ENCODE measurements at places on chromosomes 6 and 20.

DNA sequence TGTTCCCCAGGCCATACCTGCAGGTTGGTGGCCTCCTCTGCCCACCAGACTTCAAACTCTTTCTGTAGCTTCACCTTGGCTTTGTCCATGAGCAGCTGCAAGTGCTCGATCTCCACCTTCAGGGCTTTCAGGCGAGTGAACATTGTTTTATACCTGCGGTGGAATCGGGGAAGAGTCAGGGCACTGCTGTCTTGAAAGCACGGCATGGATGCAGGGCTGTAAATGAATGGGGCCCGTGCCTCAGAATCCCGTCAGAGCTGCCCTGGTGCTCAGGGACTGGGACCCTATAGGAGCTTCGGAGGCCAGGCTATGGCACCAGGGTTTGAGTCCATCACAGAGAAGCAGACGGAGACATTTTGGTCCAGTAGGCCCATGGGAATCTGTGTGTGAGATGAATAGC, 37.9 kb upstream of the KCNK16 start:
- no peak for DNase-seq

DNA sequence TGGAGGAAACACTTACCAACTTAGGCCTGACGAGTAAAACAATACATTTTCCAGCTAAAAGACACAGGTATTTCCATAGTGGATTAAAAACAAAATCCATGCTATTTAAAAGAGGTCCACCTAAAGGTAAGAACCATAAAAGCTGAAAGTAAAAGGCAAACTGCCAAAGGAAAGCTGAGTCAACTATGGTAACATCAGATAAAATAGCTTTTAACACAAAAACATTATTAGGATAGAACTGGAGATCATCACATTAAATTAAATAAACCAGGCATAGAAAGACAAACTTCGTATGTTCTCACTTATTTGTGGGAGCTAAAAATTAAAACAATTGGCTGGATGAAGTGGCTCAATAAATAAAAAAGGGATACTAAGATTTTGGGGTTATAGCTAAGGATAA, 166.8 kb upstream of the SLC22A16 start:
- no peak for DNase-seq

GRCh38 chr6:33633084-33633461, 12.0 kb downstream of the ITPR3 start:
- no peak for DNase-seq

DNA sequence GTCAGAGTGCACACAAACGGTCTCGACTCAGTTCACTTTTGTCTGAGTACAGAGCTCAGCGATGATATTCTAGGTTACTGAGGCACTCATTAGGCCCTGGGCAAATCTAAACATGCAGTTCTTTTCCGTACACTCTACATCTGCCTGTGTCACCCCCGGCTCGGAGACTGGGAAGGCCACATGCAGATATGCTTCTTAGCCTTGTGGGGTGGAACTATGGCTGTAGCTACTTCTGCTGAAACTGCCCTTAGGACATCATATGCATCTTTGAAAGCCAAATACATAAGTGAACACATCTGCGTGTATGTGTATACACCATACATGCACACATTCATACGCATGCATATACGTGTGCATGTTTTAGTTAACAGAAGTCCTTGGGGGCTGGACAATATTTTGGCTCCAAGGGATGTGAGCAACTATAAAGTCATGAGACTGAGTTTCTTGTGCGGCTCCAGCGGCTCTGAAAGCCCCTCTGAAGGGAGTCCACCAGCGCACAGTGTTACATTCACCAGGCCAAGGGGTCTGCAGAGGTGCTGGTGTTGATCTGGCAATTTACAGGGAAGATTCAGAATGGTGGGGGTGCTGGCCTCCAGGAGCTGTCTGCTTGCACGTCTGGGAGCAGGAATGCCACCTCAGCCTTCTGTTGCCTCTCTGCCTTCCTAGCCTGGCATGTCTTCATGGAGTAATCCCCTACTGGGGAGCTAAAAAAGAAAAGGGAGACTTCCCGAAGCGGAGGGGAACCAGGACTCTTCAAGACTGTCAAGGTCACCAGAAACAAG, 31.6 kb downstream of the PSMG4 start:
- DNase-seq = no peak

GRCh38 chr6:19368511-19368910, 468.7 kb upstream of the ID4 start:
- no peak for DNase-seq

Measured in nucleus accumbens (tissue), 56 donors.